ENCODE measurements at places on chromosomes 5 and 9. TPM values are rescaled to one million over a fixed set of nuclear protein-coding genes. Genes with fewer than 3 reads are reported as not detected.

Gene ADAMTS6
- total RNA-seq = 0.10 TPM

Gene DEPDC1B
- total RNA-seq = 18.3 TPM

Gene TAF11L10
- not detected for total RNA-seq

Gene TXNDC8
- total RNA-seq = not detected

Gene PDZD2
- total RNA-seq = 0.10 TPM

Gene WNT8A
- not detected for total RNA-seq

Gene PCYOX1L
- 2.7 TPM for total RNA-seq

Gene POLE3
- 110 TPM for total RNA-seq

Gene OBP2B
- not detected for total RNA-seq

Gene PCDHA10
- 0.01 TPM for total RNA-seq

Gene ARSI
- total RNA-seq = 47.8 TPM

Gene HMCN2
- 0.06 TPM for total RNA-seq

Gene EGR1
- 9.9 TPM for total RNA-seq

Gene KIF2A
- 27.8 TPM for total RNA-seq

Gene PRUNE2
- not detected for total RNA-seq

Gene FBN2
- 16.8 TPM for total RNA-seq

Gene GLDC
- total RNA-seq = 14.0 TPM

Gene SH3RF2
- total RNA-seq = 3.4 TPM

Gene LCN2
- total RNA-seq = 3.8 TPM

Gene SLC22A4
- 4.0 TPM for total RNA-seq

Gene PDE6A
- 0.13 TPM for total RNA-seq

Gene NPM1
- total RNA-seq = 3,300 TPM

Gene MTMR12
- 15.0 TPM for total RNA-seq

Gene IL4
- total RNA-seq = not detected

Gene PROP1
- not detected for total RNA-seq

Gene OMD
- total RNA-seq = not detected

Gene GOLM1
- total RNA-seq = 116 TPM

Gene KCNIP1
- not detected for total RNA-seq

Gene CLPTM1L
- total RNA-seq = 160 TPM

Gene FOXD4
- 0.82 TPM for total RNA-seq

Gene MED27
- total RNA-seq = 34.0 TPM

Gene NACC2
- total RNA-seq = 32.1 TPM

Gene GFI1B
- total RNA-seq = not detected

Gene LCP2
- total RNA-seq = not detected

Gene C8G
- total RNA-seq = 1.3 TPM

Gene PCDHGA4
- total RNA-seq = 0.16 TPM

Gene NME5
- total RNA-seq = not detected

Gene SPATA31A6
- total RNA-seq = not detected

Gene MYOZ3
- not detected for total RNA-seq

Gene MEF2C
- 0.05 TPM for total RNA-seq

Gene MRPS27
- 57.7 TPM for total RNA-seq

Gene MAP1B
- total RNA-seq = 31.8 TPM

Gene FBP2
- not detected for total RNA-seq

Gene LPCAT1
- total RNA-seq = 163 TPM

Gene NR6A1
- 1.7 TPM for total RNA-seq

Gene PRRC2B
- total RNA-seq = 62.4 TPM

Gene LCN1
- not detected for total RNA-seq

Gene STK32A
- total RNA-seq = 0.50 TPM

Gene GMCL2
- not detected for total RNA-seq

Gene C9orf153
- total RNA-seq = 0.46 TPM

Gene SURF2
- 60.0 TPM for total RNA-seq

Gene ZNF608
- total RNA-seq = 0.61 TPM

Gene GARIN3
- not detected for total RNA-seq

Gene PCDHGB2
- 0.08 TPM for total RNA-seq

Gene ZBED3
- total RNA-seq = 3.1 TPM
